NCI-H446 (cell line): ENCODE measurements at places on chromosomes 4 and X.

DNA sequence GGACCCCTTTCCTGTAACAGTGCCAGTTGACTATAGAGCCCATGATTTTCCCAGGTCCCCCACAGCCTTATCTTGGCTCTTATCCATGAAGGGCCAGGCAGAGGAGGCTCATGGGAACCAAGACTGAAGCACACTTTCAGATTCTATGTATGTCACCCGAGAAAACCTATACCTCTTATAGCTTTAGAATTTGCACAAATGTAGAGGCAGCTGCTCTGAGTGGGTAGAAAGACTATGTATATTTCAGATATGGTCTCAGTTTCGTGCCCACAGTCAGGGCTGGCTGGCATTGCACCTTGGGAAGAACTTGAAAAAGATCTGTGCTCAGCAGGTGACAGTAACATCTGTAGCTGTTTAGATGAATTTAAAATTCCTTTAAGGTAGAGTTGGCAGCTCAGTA, 8.3 kb upstream of the LNX1 start:
- DNase-seq = no peak

GRCh38 chrX:119481323-119481801, 13.1 kb downstream of the SLC25A5 start:
- DNase-seq = no peak

DNA sequence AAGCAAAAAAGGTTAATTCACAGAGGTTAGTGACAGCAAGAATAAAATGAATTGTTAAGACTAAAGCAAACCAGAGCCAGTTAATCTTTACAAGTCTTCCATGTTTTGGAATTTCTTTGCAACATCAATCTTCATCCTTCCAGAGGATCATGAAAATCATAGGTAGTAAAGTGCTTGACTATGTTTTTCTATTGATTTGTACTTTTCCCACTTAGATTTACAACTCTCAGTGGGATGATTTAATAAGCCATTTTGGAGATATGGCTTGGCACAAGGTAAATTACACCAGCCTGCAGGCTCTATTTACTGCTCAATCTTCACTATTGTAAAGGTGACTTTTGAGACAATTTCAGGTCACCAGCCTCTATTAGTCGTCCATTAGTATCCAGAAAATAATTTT, 26.5 kb downstream of the MSL3 start:
- no peak for DNase-seq

DNA sequence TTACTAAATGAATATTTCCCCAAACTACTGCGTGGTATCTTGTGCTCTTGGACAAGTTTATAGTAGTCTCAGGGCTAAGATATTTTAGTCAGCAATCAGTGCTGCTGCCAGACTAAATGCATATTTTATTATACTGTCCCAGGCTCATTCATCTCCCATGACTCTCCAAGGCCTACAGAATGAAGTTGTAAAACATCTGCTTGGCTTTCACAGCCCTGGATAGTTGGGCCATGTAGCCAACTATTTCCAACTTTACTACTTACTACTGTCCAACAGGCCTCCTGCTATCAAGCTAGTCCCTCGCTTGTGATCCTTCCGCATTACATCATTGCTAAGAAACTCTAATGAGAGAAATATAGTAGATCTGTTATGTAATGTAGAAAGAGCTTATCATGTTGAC, 31.4 kb downstream of the MAGEB16 start:
- no peak for DNase-seq

DNA sequence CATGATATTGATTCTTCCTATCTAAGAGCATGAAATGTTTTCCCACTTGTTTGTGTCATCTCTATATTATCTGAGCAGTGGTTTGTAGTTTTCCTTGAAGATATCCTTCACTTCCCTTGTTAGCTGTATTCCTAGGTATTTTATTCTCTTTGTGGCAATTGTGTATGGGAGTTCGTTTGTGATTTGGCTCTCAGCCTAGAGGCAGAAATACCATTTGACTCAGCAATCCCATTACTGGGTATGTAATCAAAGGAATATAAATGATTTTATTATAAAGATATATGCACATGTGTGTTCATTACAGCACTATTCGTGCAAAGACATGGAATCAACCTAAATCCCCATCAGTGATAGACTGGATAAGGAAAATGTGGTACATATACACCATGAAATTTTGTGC, 172.7 kb upstream of the IL15 start:
- DNase-seq = no peak

DNA sequence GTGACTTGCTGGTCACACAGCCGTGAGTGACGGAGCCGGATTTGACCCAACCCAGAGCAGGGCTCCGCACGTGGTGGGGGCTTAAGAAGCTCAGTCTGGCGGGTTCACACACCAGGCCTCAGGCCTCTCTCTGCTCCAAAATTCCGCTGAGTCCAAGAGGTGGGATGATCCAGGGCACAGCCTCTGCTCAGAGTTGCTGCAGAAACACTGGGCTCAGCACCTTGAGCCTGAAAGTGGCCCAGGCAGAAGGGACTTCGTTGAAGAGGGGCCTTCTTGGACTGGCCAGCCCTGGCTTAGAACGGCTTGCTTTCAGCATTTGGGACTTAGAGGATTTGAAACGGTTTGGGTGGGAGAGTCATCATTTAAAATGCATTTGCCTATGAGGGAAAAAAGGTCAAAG, 21.2 kb downstream of the EVC start:
- DNase-seq = no peak

GRCh38 chrX:8048466-8048865, 121.3 kb upstream of the PNPLA4 start:
- no peak for DNase-seq

GRCh38 chrX:120774606-120775005, 101.1 kb downstream of the CT47B1 start:
- no peak for DNase-seq

- no peak for DNase-seq
Measured at GRCh38 chrX:126580877-126581276, 28.3 kb upstream of the DCAF12L1 start.

DNA sequence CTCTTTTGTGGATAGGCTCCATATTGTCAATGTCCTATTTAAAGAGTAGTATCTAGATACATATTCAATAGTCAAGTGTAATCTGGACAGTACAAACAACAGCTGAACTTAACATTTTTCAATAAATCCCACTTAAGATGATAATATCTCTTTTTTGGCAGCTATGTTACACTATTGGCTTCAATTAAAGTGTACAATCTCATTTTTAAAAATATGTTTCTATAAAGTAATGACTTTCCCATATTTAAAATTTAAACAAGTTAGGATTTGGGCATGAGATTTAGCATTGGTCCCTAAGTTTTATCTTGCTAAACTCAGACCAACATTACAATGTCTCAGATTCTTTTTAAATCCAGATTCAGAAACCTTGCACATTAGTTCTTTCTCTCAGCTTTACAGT, 7.9 kb upstream of the JCHAIN start:
- no peak for DNase-seq
